ENCODE measurements at places on chromosomes 16 and 17.

DNA sequence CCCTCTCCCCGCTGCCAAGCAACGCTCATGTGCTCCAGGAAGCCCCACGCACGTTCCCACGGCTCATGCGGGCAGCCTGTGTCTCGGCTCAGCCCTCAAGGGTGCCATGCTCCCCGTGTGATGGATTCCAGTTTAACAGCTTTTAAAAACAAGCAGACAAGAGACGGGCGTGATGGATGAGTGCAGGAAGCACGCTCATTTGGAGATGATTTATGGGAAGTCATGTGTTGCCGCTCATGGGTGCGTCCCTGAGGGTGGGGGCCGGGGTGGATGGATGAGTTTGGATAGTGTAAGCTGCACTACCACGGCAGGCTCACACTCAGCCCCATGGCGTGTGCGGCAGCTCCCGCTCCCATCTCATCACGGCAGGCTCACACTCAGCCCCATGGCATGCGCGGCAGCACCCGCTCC lies 132.8 kb downstream of the RBFOX3 start:
- DNase-seq, result no peak

DNA sequence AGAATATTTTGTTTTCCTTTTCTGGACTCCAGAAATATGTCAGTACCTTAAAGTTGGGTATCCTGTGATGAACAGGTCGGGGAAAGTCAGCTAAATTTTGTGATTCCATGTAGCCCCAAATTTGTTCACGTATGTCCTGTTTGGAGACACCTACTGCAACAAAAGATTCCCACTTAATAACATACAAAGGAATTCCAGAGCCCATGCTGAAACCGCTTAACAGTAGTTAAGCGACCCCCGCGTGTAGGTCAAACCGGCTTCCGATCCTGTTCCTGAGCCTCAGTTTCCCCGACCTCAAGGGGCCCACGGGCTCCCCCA lies 477 bp downstream of the MTHFSD start:
- DNase-seq, result no peak

GRCh38 chr16:54928411-54929089 lies 2.1 kb upstream of the IRX5 start:
- DNase-seq, result peak; percentile 63

DNA sequence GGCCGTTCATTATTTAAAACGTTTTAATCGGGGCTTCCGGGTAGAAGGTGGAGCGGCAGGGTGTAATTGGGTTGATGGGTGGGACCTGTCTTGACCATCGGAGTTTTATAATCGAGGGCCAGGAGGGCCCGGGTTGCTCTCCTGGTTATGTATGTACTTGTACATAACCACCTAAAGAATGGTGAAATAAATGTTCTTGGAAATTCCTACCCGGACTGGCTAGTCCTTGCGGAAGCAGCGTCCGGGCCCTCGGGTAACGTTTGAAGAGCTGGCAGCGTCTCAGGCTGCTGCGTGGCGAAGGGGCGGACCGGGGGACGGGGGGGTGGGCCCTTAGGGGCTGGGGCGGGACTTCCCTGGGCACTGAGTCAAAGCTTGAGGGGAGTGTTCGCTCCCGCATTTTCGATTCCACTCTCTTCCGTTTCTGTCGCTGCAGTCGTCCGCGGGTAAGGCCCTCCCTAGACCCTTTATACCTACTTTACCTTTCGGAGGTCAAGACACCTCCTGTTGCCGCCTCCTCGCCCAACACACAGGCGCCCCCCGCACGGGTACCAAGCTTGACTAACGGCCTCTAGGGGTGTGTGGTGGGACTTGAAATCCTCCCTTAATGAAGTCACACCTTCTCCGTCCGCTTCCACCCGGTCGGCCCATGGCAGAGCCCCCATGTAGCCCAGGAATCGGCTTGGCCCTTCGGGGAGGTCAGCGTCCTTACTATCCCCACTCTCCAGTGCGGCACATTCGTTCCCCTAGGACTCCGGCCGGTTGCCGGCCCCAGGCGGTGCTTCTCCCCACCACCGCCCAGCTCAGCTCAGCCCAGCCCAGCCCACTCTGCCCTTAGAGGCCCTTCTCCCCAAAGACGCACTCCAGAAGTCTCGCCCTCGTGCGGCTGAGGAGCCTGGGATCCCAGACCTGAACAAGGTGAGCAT lies at the start of gene TMEM106A:
TSS of gene TMEM106A (plus strand) at position 396 of the 923 bp plus-strand sequence. CDS start 1,167 bp downstream, outside the sequence.
- peak; percentile 76 for DNase-seq

DNA sequence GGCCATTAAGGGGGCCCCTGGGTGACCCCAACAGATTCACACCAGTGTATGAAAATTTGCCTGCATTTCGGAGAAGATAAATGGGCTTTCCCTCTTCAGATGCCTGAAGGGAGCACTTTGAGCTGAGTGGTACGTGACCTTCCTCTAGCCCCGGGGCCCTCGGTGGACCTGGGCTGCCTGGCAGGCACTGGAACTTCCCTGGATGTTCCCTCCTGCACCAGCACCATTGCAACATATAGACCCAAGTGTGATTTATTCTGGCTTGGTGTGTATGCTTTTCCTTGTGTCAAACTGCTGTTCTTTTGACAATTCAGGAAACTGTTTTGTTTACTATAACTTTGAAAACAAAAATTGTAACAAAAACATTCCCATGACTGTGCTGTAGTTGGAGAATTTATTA lies 93.8 kb downstream of the TNFRSF13B start:
- DNase-seq, result no peak

- no peak for DNase-seq
Observed at GRCh38 chr17:34406226-34406625, 43.2 kb upstream of the CCL1 start.
